ENCODE measurements at places on chromosomes 16 and 17. TPM values are rescaled to one million over a fixed set of nuclear protein-coding genes. Genes with fewer than 3 reads are reported as not detected.

DNA sequence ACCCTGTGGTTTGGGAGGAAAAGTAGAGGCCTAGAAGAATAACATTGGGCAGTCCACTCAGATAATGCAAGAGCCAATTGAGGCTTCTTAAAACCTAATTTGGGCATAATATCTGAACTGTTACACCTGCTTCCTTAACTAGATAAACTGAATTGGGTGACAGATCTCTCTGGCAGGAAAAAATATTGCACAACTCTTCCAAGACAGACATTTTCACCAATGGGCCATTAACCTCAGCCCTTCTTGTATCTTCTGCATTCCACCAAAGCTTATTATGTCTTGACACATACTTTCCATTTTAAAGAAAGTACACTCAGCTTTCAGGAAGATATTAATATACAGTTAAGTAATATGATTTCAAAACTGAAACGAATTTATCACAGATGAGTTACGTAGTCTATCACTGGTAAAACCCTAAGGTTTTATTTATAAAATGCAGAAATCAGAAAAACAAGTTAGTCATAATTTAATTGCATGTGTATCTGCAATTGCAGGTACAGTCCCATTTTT lies 79.9 kb upstream of the MON1B start:
- peaks cover 6% of the 10 kb centered on the region for H3K4me1 ChIP-seq
- no peak for DNase-seq
- no peak overlapping the region for H3K4me3 ChIP-seq

DNA sequence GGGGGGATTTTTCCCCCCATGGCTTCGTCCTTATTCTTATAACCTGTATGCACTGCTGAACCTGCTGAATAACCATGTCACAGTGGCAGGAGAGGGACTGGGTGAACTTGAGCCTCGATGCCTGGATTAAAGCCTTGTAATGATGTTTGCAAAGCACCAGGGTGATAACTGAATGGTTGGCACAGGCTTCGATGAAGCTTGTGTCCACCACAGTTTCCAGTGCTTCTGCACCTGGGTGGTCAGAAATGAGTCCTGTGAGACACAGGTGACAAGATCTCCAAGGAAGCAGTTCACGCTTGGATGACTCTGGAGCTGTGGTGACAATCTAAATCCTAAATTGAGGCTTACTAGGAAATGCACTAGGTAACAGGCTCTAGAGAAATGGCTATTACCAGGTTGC lies 729.3 kb downstream of the MAF start:
- no peak for DNase-seq
- no peak overlapping the region for H3K27ac ChIP-seq
- H3K4me1 ChIP-seq, result peaks cover 9% of the 10 kb centered on the region
- H3K36me3 ChIP-seq, result no peaks in the 10 kb centered on the region

The RAB26 gene
- 0.95 TPM for total RNA-seq

The CBFA2T3 gene
- total RNA-seq, result 4.7 TPM

The KRTAP2-3 gene
- not detected for total RNA-seq

The MARVELD3 gene
- 9.3 TPM for total RNA-seq

The ABCA5 gene
- 76.3 TPM for total RNA-seq

The RRAD gene
- 35.4 TPM for total RNA-seq

- no peak overlapping the region for H3K4me3 ChIP-seq
- peaks cover 12% of the 10 kb centered on the region for H3K4me1 ChIP-seq
- no peaks in the 10 kb centered on the region for H3K36me3 ChIP-seq
- peaks cover 4% of the 10 kb centered on the region for H3K27me3 ChIP-seq
These were observed 2.8 kb downstream of the MARVELD3 start for GRCh38 chr16:71628810-71629209.

DNA sequence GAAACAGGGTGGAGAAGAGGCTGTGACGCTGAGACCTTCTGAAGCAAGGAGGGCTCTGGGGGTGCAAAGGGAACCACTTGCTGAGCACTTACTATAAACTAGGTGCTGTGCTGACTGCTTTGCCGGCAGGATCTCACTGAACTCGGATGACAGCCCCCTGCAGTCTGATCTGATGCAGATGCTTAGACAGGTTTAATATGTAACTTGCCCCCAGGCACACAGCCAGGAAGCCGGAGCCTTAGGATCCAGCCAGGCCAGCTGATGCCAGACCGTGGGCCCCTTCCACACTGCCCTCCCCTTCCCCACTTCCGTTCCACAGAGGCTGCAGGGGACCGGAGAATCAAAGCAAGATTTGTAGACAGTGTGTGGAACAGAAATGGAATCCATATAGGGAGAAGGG lies 23.1 kb downstream of the SPACA3 start:
- H3K36me3 ChIP-seq, result no peaks in the 10 kb centered on the region
- H3K4me1 ChIP-seq, result no peaks in the 10 kb centered on the region
- no peak overlapping the region for H3K4me3 ChIP-seq
- peak; percentile 77 for DNase-seq
- H3K27ac ChIP-seq, result no peak overlapping the region
- no peaks in the 10 kb centered on the region for H3K27me3 ChIP-seq

GRCh38 chr17:41800601-41801373 lies 11.0 kb downstream of the P3H4 start:
- H3K36me3 ChIP-seq, result peaks cover 2% of the 10 kb centered on the region
- H3K4me3 ChIP-seq, result no peak overlapping the region
- no peak overlapping the region for H3K27ac ChIP-seq
- H3K4me1 ChIP-seq, result peaks cover 6% of the 10 kb centered on the region

DNA sequence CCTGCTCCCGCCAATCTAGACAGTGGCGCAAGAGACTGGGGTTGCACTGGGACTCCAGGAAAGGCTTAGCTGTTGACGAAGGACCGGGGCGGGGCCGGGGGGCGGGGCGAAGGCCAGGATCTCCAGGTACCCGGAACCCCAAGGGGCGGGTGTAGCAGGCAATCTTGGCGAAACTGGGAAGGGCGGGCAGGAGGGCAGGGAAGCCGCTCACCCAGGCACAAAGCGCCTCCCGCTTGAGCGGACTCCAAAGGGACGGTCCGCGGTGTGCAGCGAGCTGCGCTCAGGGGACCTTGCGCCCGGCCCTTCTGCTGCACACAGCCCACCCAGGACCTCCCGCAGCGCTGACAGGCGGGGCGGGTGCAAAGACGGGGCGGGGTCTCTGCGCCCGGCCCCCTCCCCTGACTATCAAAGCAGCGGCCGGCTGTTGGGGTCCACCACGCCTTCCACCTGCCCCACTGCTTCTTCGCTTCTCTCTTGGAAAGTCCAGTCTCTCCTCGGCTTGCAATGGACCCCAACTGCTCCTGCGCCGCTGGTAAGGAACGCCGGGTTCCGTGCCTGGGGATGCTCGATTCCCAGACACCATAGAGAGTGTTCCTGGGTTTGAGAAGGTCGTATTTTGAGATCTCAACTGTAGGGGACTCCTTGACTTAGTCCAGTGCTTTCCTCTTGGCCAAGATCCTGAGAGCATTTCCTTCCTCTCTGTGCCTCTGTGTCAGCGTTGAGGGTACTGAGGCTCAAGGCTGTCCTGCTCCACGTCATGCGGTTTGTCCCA lies at the start of gene MT1F:
TSS of gene MT1F (plus strand) at position 405 of the 772 bp plus-strand sequence. CDS start at position 505, 100 bp downstream.
- no peaks in the 10 kb centered on the region for H3K4me1 ChIP-seq
- H3K36me3 ChIP-seq, result no peaks in the 10 kb centered on the region
- peak within 1 kb of the TSS; percentile 18 for H3K4me3 ChIP-seq
- peak within 1 kb of the TSS; percentile 16 for H3K27ac ChIP-seq
- DNase-seq, result peak; percentile 65

The STH gene
- total RNA-seq, result not detected

- no peak overlapping the region for H3K4me3 ChIP-seq
- H3K27me3 ChIP-seq, result no peaks in the 10 kb centered on the region
- peaks cover 22% of the 10 kb centered on the region for H3K4me1 ChIP-seq
- DNase-seq, result peak; percentile 79
- no peak overlapping the region for H3K27ac ChIP-seq
These were observed 189.2 kb upstream of the AXIN2 start for GRCh38 chr17:65750631-65751115.

- DNase-seq, result no peak
- H3K4me3 ChIP-seq, result no peak overlapping the region
- H3K27ac ChIP-seq, result no peak overlapping the region
- no peaks in the 10 kb centered on the region for H3K4me1 ChIP-seq
- H3K27me3 ChIP-seq, result peaks cover 18% of the 10 kb centered on the region
These were observed 100.2 kb downstream of the MRM1 start for GRCh38 chr17:36701429-36702099.

- H3K36me3 ChIP-seq, result no peaks in the 10 kb centered on the region
- no peak overlapping the region for H3K27ac ChIP-seq
- no peaks in the 10 kb centered on the region for H3K27me3 ChIP-seq
- H3K4me3 ChIP-seq, result no peak overlapping the region
- peak; percentile 55 for DNase-seq
- no peaks in the 10 kb centered on the region for H3K4me1 ChIP-seq
These were observed 443.4 kb upstream of the SOX9 start for GRCh38 chr17:71677439-71677838.

The TRPV3 gene
- total RNA-seq, result 0.91 TPM

The ANKFN1 gene
- total RNA-seq, result 6.2 TPM

GRCh38 chr16:56728980-56729734 lies 772 bp upstream of the NUP93 start:
- no peaks in the 10 kb centered on the region for H3K36me3 ChIP-seq
- peaks cover 19% of the 10 kb centered on the region for H3K4me1 ChIP-seq
- peak overlapping the region; percentile 50 for H3K4me3 ChIP-seq
- DNase-seq, result no peak
- no peaks in the 10 kb centered on the region for H3K27me3 ChIP-seq

DNA sequence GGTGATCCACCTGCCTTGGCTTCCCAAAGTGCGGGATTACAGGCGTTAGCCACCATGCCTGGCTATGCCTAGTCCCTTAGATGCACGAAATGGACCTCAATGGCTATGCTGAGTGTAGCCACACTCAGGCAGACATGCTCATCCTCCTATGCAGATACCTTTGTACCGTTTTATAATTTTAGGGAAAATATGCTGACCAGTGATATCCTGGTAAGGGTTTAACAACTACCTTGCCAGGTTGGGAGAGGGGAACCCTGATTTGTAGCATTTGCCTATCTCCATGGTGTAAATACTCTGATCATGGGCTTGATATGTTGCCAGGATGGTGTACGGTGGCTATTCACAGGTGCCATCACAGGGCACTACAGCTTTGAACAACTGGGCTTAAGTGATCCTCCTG lies 6.9 kb upstream of the SNF8 start:
- DNase-seq, result no peak
- H3K4me3 ChIP-seq, result no peak overlapping the region
- no peaks in the 10 kb centered on the region for H3K27me3 ChIP-seq
- H3K36me3 ChIP-seq, result no peaks in the 10 kb centered on the region
- H3K4me1 ChIP-seq, result no peaks in the 10 kb centered on the region
- no peak overlapping the region for H3K27ac ChIP-seq

- no peak overlapping the region for H3K4me3 ChIP-seq
- H3K36me3 ChIP-seq, result peaks cover 31% of the 10 kb centered on the region
- no peaks in the 10 kb centered on the region for H3K27me3 ChIP-seq
- H3K4me1 ChIP-seq, result no peaks in the 10 kb centered on the region
- no peak overlapping the region for H3K27ac ChIP-seq
- DNase-seq, result no peak
These were observed 21.2 kb downstream of the SMG6 start for GRCh38 chr17:2282297-2282873.

The DHRS7C gene
- not detected for total RNA-seq

GRCh38 chr16:6190776-6191175 lies 1093.2 kb upstream of the EEF2KMT start:
- H3K27ac ChIP-seq, result no peak overlapping the region
- no peaks in the 10 kb centered on the region for H3K4me1 ChIP-seq
- no peaks in the 10 kb centered on the region for H3K36me3 ChIP-seq
- DNase-seq, result no peak
- no peaks in the 10 kb centered on the region for H3K27me3 ChIP-seq

DNA sequence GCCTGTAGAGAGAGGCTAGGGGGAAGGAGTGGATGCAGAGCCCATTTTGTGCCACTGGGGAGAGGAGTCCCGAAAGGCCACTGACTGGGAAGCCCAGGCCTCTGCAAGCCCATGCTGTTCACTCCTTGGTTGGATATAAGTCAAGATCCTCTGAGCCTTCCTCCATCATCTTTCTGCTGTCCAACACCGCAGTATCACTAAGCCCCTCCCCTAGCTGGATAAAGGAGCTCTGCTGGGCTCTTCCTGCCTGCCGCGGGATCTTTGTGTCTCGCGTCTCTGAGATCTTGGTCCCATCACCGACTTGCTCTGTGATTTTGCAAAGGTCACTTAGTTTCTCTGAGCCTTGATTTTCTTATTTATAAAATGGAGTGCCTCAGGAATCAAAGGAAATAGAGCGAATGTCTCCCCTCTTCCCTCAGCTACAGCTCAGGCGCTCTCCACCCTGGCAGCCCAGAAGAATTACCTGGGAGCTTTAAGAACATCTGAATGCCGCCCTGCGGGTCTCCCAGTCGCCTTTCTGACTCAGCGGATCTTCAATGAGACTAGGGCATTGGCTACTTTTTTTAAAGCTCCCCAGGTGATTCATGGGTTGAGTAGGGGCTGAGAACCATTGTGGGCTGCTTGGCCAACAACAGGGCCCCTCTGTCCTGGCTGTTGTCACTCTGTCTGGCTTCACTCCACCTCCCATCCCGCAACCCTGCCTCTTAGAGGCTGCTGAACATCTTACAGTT lies 25.2 kb upstream of the TMEM220 start:
- no peak for DNase-seq
- H3K4me3 ChIP-seq, result no peak overlapping the region
- H3K4me1 ChIP-seq, result peaks cover 5% of the 10 kb centered on the region
- no peaks in the 10 kb centered on the region for H3K36me3 ChIP-seq
- no peak overlapping the region for H3K27ac ChIP-seq
- H3K27me3 ChIP-seq, result no peaks in the 10 kb centered on the region

GRCh38 chr16:88375996-88376834 lies 6.5 kb upstream of the ZNF469 start:
- H3K36me3 ChIP-seq, result no peaks in the 10 kb centered on the region
- no peak for DNase-seq
- no peak overlapping the region for H3K27ac ChIP-seq
- H3K4me1 ChIP-seq, result no peaks in the 10 kb centered on the region
- H3K27me3 ChIP-seq, result peaks cover 2% of the 10 kb centered on the region

The DPEP2 gene
- total RNA-seq, result 9.2 TPM

The TERF2IP gene
- total RNA-seq, result 73.8 TPM

The TNFRSF17 gene
- total RNA-seq, result 3.2 TPM

The DPEP3 gene
- total RNA-seq, result 0.40 TPM

The ACE gene
- 87.3 TPM for total RNA-seq
